CD4-positive, alpha-beta T cell treated with Interleukin-1 beta for 1 hour (primary cell): ENCODE measurements at places on chromosomes 4 and X.

DNA sequence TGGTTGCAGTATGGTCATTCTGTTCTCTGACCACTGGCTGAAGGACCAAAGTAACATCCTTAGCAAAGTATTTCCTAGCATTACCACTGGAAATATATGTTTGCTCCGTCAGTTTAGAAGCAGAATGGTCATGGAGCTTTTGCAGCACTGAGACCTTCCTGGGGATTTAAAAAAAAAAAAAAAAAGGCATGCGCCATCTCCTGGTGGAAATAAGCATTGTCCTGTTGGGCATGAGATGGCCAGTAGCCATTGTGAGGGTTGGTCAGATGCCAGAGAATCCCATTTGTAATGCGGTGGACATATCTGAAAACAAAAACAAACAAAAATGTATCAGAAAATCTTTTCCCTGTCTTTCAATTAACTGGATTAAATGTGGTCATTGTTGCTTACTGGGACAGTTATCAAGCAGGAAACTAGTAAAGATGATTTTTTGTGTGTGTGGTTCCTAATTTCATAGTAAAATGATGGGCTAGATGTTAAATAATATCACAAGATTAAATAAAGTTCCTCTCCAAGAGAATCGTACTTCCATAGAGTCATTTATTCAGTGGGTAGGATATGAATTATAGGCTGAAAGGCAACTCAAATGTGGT lies 139.6 kb downstream of the SOWAHB start:
- no peak for DNase-seq

DNA sequence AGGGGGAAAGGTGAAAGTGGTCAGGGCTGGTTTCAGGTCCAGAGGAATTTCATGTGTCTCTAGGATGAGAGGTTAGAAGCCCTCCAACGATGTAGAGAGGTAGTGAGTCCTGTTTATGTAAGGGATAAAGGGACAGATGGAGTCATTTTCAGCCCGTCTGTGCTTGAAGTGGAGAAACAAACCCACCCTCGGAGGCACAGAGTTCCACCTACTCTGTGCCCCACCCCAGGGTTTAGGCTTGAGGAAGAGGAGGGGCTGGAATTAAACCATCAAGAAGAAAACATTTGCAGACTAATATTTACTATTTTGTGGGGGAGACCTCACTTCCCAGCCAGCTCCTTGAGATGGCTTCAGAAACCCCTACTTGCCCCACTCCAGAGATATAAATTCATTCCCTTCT lies 868 bp upstream of the GNL3L start:
- DNase-seq: no peak

GRCh38 chr4:11165052-11165451 lies 263.6 kb downstream of the HS3ST1 start:
- no peak for DNase-seq

DNA sequence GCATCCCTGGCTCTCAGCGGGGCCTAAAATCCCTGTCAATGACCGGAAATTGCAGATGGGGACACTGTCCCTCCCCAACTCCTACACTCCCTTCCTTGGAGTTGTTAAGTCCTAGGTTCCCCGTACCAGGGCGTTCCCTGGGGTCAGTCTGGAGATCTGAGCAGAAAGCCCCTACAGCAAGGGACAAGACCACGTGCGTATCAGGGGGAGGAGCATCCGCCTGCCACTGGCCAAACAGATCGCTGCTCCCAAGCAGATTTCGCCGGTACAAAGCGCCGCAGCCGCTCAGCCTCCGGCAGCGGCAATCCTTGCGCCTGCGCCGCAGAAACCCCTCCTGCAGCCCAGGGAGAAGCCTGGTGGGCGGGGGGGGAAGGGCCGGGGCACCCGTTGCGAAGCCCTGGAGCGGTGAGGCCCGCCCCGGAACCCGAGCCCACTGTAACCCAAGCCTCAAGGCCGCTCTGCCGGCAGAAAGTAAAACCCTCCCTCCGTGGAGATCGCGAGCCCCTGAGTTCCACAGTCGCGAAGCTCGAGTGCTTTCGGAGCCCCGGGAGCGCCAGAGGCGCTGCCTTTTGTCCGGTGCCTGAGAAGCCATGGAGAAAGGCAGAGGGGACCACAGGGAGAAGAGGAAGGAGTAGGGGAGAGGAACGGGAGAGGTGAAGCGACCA lies 2.7 kb downstream of the CRMP1 start:
- DNase-seq: no peak

GRCh38 chr4:54428940-54429339 lies 199.8 kb downstream of the PDGFRA start:
- DNase-seq: no peak

DNA sequence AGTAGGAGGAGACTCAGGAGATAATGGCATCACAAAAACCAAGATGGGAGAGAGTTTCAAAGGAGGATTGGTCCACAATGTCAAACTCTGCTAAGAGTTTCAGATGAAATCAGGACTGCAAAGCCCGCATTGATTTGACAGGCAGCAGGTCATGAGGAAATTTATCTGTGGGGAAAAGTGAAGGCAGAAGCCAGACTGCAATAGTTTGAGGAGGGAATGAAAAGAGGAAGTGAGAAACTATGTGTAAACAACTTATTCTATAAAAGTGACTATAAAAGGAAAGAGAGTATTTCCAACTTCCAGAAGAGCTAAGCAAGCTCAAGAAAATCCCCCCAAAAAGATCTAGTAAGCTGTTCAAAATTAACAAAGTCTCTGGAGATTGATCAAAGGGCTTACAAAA lies 66.3 kb upstream of the DGKK start:
- DNase-seq: no peak

GRCh38 chrX:134388161-134389109 lies 71.5 kb upstream of the HPRT1 start:
- no peak for DNase-seq

DNA sequence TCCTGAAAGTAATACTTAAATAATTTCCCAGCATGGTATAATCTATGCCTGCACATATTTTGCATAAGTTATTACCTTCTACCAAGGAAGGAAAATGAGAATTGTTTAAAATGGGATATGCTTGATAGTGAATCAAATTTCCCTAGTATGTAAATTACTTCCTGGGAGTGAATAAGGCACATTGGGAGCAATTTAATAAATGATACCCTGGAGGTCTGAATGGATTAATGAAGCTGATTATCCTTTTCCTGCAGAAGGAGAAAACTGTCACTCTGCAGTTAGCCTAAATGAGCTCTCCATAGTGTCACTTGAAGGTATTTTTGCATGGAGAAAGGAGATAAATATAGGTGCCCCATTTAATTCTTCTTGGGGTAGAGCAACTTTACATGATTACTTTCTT lies 2212.0 kb downstream of the PCDH7 start:
- no peak for DNase-seq

DNA sequence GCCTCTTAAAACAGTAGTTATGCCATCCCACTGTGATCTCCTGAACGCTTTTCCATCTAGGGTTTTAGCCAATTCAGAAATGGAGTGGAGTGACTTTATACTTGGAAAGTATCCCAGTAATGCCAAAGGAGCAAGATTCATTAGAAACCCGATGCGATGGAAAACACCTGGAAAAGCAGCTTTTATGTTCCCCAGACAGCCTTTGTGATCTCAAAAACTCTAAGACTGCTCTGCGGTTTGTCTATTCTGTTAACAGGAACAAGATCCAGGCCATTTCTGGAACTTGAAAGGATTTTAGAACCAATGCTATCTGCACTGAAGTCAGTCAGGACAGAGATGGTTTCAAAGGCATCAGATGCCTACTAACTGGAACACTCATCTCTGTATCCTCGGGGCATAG lies 145.1 kb downstream of the APBB2 start:
- DNase-seq: no peak

DNA sequence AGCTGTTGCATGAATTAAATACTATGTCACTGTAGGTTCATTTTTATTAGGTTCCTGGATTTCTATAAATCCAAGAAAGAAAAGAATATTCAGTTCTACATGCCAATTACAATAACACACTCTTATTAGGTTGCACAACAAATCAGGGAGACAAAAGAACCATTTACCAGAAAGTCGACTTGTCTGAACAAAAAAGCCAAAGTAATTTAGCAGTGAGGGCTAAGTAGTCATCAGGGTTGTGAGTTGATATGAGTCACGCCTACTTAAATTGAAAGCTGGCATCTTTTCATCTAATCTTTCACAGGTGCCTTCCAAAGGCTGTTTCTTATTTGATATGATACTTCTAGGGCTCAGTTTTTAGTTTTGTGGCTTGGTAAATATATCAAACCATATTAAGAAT lies 25.4 kb upstream of the GNRHR start:
- DNase-seq: no peak

DNA sequence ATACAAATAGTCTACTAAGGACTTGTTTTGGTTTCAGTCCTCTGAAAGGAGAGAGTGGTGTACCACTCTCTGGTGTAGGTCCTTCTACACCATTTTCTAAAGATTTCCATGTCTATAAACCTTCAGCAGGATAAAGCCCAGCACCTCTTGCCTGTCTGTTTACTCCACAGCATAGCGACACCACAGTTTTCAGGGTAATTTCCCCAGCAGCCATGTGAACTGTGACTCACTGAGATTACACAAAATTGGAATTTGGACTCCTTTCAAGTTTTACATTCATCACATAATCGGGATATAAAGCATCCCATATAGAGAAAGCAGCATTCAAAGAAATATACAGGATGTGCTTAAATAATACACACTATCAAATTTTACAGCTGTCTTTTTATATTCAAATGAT lies 229.6 kb downstream of the PRDM5 start:
- DNase-seq: no peak

DNA sequence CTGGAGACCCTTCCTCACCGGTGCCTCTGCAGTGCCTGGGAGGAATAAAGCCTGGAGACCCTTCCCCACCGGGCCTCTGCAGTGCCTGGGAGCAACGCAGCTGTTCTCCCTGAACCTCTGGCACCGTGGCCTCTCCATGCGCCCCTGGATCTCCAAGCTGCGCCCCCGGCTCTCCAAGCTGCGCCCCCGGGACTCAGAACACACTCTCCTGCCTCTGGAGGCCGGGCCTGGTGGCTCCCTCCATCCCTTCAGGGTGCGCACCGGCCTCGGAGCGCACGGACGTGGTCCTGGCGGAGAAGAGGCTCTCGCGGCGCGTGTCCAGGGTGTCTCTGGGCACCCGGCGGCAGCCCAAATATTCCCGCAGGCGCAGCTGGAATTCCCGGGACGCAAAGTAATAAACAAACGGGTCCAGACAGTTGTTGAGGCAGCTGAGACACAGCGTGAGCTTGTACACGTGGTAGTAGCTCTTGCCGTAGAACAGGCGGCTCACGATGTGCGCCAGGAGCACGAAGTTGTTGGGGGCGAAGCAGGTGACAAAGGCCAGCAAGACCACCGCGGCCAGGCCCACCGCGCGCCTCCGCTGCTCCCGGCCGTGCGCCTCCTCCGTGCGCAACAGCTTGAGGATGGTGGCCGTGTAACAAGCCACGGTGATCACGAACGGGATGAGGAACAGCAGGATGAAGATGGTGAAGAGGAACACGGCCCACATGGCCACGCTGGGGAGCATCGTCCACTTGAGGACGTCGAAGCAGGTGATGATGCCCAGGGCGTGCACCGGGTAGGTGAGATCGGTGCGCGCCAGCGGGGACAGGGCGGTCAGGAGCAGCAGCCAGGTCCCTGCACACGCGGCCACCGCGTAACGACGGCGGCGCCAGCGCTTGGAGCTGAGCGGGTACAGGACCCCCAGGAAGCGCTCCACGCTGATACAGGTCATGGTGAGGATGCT lies 12.8 kb upstream of the ASMTL start:
- DNase-seq: no peak

DNA sequence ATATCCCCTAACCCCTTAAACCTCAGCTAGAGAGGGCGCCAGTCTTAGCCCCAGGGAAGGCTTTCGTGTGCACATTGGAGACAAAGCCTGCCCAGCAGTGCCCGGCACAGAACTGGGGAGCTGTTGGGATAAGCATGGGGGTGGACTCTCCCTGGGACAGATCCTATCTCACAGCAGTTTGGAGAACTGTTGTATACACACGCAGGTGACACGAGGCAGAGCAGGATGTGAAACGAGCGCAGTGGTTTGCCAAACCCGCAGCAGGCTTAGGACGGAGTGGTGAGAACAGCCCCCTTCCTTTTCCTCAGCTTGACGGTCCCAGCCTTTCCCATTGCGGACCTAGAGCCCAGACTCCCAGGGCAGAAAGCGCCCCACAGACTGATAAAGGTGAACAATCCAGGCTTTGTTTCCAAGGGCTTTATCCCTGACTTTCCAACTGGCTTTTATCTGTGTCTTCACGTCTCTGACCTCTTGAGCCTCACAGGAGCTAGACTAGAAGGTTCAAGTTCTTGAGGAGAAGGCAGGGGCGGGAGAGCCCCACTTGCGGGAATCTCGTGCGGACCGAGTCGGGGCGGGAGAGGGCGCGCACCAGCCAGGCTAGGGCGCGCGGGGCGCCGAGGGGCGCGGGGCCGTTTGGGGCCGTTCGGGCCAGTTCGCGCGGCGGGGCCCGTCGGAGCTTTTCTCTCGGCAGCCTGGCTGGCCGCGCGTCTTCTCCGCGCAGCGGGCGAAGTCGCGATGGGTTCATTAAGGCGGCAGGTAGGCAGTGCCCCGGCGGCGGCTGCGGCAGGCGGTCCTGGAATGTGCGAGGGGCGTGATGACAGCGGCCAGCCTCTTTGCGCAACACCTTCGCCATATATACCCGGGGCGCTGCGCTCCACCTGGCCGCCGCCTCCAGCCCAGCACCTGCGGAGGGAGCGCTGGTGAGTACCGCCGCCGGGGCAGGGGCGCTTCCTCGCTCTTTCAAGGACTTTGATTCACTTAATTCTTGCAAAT lies at the start of gene SLC34A2:
SLC34A2 (plus strand) TSS at position 881 of the 993 bp plus-strand sequence. CDS start 6,650 bp downstream, outside the sequence.
- DNase-seq: no peak

DNA sequence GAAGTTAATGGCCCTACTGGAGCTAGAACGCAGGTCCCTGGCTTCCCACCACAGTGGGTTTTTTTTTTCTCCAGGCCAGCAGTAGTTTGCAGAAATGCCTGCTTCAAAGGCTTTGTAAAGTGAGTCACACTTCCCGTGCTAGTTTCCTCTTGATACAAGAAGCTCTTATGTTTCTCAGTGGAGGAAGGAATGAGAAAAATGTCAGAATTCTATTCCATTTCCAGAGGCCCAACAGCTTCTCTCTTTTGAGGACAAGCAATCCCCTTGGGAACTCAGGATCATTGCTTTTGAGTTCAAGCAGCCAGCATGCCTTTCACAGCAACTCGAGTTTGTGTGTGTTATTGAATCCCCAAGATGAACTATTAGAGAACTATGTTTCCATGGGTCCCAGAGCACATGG lies 134.3 kb downstream of the GUCY2F start:
- DNase-seq: no peak

DNA sequence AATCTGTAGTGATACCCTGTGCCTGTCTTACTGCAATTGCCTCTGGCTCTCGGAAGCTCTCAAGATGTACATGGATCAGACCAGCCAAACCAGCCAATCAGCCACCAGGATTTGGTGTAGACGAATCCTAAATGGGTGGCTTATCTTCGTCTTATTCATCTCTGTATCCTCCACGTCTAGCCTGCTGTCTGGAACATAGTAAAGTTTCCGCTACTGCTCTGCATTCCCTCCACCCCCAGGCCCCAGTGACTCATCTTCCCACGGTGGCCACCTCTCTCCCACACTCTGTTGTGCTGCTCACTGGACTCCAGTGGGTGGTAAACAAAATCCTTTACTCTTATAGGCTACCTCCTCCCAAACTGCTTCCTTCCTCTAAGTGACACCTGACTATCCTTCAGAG lies 37.8 kb downstream of the SEPTIN6 start:
- peak; percentile 17 for DNase-seq
